Ovary (tissue), 10 donors: ENCODE measurements at places on chromosomes 6 and 20.

DNA sequence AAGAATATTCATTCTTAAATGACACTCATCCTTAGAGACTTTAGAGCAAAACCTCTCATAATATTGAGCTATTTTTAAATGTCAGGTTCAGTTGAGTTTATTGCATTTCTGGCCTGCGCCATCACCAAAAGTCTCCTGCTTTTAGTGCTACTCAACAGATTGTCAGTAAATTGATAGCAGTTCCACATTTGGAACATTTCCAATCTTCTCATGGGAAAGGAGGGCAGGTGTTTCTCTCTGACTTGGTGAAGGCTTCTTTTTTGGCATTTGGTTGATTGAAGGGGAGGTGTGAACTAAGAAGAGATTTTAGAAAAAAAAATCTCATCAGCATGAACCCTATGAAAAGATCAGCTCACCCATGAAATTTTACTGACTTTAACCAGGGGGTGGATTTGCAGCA lies 125.9 kb upstream of the INSM1 start:
- no peak for DNase-seq

GRCh38 chr6:26088344-26088743 lies 1.1 kb downstream of the HFE start:
- DNase-seq = no peak

- no peak for DNase-seq
Measured at GRCh38 chr6:150666071-150666470, 66.4 kb downstream of the PLEKHG1 start.

DNA sequence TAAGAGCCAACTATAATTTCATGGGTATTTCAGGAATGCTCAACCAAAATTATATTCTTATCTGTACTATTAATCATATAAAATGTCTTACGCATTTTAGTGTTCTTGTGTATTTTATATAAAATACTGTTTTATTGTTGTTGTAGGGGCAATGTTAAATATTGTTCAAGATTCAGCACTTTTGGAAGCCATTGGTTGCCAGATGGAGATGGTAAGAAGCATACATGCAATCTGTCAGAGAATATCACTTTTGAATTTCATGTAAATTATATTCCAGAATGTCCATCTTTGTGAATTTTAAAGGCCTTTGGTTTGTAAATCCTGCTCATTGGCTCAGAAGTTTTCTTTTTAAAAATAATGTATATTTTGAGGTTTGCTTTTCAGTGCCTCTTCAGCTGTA lies 50.0 kb upstream of the ADIG start:
- no peak for DNase-seq

GRCh38 chr6:12718015-12718414 lies 1.4 kb downstream of the PHACTR1 start:
- no peak for DNase-seq

- no peak for DNase-seq
Measured at GRCh38 chr6:13302291-13302690, 26.0 kb downstream of the TBC1D7 start.

DNA sequence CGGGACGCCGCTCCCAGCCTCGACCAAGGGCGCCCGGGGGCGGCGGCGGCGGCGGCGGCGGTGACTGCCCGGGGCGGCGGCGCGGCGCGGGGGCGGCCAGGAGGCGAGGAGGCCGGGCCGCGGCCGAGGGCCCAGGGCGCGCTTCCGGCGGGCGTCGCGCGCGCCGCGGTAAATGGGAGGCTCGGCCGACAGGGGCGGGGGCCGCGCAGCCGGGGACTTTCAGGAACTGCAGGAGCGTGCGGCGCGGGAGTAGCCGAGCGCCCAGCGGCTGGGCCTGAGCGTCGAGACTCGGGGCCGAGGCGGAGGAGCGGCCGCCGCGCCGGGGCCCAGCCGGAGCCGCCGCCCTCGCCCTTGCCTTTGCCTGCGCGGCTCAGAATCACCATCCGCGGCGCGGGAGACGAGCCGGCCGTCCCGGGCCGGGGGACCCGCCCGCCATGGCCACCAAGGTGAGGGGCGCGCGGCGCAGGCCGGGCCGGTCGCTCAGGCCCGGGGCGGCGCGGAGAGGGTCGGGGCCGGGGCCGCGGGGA lies at the start of gene SNX9:
SNX9 (plus strand) TSS at position 246 of the 527 bp plus-strand sequence; CDS start at position 435, 189 bp downstream.
- DNase-seq = peak; percentile 86
